ENCODE measurements at places on chromosomes 2 and 18.

DNA sequence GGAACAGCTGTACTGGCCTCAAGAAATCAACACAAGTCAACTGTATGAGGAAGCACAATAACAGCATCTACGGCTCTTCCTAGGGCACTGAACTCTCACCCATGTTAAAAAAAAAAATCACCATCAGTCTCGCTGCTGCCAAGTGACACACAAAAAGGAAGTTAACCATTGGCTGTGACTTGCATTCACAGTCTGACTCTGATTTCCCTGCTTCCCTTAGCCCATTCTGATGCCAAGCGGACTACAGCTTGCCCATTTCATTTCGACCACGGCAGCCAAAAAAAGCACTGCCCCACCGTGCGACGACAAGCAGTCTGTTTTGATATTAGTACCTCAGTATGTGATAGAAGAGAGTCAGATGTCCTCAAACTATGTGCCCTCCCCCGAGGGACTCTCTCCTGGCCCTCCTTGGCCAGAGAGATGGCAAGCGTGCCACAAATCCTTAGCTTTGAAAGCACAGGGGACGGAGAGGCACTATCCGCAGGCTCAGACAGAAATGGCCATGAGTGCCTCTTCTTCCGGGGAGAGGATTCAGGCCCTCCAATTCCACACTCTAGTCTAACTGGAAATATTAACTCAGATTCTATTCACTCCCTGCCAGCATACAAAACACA lies 250.0 kb downstream of the TCF4 start:
- no peak for DNase-seq

DNA sequence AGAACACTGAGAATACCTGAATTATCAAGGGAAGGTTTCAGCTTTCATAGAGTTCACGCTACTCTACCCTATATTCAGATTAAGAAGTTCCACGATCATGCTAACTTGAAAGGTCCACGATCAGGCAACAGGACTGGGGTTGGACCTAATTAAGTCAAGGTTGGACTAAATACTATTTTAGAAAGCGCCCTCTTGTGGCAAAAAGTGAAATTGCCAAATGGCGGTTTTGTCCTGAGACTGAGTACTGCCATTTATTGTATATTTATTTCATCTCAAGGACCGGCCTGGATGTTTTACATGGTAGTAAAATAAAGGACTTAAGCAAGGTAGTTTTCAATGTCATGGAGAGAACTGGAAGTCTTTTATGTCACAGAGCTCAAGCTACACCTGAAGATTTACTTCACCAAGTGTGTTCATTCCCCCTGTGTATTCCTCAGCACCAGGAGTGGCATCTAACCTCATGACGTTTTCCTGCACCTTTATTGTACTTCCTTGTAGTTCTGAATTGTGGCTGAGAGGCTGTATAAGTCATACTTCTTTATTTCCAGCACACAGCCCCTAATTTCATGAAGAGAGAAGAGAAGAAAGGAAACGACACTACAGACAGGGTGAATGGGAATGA lies 56.8 kb downstream of the SRD5A2 start:
- DNase-seq: no peak

GRCh38 chr2:196104066-196104465 lies 35.4 kb upstream of the DNAH7 start:
- no peak for DNase-seq

DNA sequence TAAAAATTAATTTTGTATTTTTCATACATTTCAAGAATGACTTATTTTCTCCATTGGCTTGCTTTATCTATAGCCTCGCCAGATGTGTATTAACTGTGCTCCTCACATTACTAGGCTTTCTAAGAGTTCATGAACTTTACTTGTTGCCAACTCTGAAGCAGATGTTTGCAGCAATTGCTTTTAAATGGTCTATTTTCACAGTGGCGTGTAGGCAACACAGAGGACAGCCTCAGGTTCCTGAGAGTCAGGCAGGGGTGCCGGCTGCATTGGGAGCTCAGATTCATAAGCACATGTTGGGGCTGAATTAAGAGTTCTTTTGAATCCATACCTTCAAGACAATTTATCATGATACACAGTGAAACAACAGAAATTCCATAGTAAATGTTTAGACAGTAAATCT lies 179.2 kb upstream of the PXDN start:
- DNase-seq: no peak

GRCh38 chr18:32760391-32760790 lies 12.4 kb downstream of the KLHL14 start:
- no peak for DNase-seq

- no peak for DNase-seq
Observed at GRCh38 chr2:208049441-208049840, 24.1 kb upstream of the PLEKHM3 start.

Measured in left lobe of liver (tissue), 2 donors.